ENCODE measurements at places on chromosomes 7 and 10.

DNA sequence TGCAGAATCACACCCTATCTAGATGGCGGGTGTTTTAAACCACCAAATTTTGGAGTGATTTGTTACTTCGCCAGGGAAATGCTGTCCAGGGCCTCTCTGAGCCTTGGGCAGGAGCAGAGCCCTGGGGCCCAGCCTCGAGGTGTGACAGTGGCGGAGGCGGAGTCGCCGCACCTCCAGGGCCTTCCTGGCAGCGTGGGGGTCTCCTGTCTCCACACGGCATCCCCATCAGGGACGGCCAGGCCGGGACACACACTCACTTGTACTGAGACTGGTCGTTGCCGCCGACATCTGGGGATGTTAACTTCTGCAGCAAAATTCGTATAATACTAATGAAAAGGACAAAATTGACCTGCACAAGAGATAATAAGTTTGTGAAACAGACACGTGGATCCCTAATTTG is 110.7 kb downstream of the VIPR2 start:
- no peak for DNase-seq

- DNase-seq, result no peak
Measured at GRCh38 chr10:11156480-11156879, 138.8 kb downstream of the CELF2 start.

DNA sequence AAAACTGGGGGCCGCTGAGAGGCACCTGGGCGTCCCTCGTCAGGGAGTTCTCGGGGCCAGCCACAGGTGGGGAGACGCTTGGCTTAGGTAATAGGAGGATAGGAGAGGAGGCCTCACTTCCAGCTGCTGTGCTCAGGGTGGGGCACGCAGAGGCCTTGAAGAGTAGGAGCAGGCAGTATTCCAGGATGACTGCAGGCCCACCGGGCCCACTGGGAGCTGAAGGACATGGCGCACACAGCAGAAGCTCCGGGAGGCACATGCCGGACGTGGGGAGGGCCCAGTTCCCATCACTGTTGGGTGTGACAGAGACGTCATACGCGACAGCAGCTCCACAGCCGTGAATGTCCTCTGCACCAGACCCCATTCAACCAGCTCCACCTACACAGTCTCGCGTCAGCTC is 22.0 kb upstream of the PDGFA start:
- no peak for DNase-seq

- peak; percentile 58 for DNase-seq
Measured at GRCh38 chr7:51070151-51070550, 246.5 kb downstream of the COBL start.
